ENCODE measurements at places on chromosomes 2 and 18.
A peak's percentile ranks its signal among the peaks of the same experiment; 100 is the strongest.

DNA sequence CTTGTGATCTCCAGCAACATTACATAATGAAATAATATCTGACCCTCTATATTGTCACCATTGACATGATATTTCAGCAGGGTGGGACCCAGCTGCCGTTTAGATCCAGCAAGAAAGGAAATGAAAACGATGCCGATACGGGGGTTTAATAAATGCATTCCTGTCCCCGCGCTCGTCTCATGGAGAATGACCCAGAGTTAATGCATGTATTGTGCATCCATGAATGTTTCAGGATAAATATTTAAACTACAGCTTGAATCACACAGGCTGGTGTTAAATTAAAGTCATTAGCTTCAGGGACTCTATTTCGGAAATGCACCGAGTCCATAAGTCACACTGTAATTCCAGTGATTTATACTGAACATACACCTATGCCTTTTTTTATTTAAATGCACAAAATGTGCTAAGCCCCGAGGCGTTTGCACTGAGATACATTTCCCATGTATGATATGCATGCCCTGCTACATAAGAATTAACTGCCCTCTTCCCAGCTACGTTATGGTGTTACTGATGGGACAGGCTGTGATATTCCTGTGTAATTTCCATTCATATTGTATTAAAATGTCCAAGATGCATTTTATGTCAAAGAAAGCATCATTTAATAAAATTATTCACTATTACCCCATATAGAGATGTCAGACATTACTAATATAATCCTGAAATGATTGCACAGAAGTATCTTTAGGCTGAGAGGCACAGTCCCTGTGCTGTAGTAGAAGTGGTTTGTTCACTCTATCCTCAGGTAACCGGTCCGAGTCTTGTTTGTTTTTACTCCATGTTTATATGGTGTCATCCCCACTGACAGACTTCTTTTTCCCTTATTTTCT is 109.3 kb upstream of the ZNF516 start:
- DNase-seq, result no peak

DNA sequence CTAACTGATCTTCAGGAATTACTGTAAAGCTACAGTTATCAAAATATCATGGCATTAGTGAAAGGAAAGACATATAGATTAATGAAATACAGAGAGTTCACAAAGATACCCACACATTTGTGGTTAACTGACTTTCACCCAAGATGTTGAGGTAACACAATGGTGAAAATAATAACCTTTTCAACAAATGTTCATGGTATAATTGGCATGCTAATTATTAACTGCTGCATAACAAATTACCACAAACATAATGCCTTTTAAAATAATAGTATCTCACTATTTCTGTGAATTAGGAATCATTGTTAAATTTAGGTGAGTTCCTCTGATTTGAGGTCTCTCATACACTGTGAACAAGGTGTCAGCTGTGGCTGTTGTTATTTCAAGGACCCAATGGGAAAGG is 1493.1 kb upstream of the ACVR2A start:
- no peak for DNase-seq

GRCh38 chr2:150339951-150340350 is 147.5 kb downstream of the RND3 start:
- DNase-seq, result no peak

DNA sequence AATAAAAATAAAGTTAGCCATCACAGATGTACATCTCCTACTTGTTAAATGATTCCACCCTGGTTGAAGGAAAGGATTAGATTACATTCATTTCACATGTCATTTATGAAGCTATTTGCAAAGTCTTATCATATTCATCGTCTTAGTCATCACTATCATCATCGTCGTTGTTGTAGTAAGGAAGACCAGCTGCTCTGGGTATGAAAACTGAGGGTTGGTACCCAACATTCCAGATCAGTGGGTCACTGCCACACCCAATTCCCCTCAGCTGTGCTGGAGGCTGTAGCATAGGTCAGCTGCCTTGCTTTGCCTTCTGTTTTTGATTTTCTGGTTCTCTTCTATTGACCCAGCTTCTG is 20.9 kb upstream of the CCBE1 start:
- no peak for DNase-seq

- DNase-seq, result no peak
These were observed 368.1 kb upstream of the CDH19 start for GRCh38 chr18:66971960-66972359.

DNA sequence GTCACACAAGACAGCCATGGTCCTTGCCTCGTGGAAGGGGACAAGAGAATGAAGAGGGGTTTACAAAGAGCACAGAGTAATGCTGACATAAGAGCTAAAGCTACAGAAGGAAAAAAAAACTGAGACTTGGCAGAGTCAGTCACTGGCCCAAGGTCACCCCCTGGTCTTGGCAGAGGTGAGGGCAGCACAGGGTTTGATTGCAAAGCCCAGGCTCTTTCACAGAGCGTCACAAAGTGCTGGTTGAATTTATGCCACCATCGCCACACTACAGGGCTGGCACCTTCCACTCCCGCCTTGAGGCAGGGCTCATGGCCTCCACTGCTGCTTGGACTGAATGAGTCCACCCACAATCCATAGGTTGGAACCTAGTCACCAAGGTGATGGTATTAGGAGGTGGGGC is 190.2 kb downstream of the INHBB start:
- no peak for DNase-seq

GRCh38 chr2:94870440-94871225 is 597 bp upstream of the TEKT4 start:
- DNase-seq, result peak; percentile 69

- DNase-seq, result no peak
These were observed 289.2 kb downstream of the ERBB4 start for GRCh38 chr2:212249451-212249850.

DNA sequence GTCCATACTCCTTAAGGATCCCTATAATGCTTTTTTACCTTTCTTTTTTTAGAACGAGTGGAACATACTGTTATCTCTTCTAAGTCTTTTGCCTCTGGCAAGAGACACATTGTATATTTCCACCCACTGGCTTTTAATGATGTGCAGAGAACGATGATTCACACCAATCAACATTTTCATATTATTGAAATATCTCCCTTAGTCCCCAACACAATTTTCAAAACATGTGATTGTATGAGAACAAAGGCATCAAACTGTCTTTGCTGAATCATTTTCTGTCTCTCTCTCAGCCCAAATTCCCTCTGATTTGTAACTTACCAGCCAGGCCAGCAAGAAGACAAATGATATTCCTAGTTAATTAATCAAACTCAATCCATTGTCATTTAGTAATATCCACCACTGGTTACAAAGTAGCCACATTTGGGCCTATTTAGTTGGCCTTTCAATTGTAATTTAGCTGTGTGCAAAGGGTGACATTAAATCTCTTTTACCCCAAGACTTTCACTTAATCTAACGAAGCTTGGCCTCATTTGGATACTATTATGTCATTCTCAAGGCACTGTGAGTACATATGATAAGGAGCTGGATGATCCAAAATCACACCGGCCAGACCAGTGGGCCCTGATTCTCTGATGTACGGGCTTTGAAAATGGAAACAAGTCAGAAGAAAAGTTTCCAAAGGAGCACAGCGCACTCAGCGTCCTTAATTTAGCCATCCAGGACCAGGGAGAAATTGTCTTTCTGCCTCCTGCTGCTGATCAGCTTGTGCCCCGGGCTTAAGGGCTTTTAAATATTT is 185.1 kb downstream of the SCG2 start:
- no peak for DNase-seq

GRCh38 chr2:109523536-109524361 is 90.0 kb downstream of the SEPTIN10 start:
- DNase-seq, result no peak

GRCh38 chr2:38586931-38587330 is 15.8 kb downstream of the HNRNPLL start:
- no peak for DNase-seq

DNA sequence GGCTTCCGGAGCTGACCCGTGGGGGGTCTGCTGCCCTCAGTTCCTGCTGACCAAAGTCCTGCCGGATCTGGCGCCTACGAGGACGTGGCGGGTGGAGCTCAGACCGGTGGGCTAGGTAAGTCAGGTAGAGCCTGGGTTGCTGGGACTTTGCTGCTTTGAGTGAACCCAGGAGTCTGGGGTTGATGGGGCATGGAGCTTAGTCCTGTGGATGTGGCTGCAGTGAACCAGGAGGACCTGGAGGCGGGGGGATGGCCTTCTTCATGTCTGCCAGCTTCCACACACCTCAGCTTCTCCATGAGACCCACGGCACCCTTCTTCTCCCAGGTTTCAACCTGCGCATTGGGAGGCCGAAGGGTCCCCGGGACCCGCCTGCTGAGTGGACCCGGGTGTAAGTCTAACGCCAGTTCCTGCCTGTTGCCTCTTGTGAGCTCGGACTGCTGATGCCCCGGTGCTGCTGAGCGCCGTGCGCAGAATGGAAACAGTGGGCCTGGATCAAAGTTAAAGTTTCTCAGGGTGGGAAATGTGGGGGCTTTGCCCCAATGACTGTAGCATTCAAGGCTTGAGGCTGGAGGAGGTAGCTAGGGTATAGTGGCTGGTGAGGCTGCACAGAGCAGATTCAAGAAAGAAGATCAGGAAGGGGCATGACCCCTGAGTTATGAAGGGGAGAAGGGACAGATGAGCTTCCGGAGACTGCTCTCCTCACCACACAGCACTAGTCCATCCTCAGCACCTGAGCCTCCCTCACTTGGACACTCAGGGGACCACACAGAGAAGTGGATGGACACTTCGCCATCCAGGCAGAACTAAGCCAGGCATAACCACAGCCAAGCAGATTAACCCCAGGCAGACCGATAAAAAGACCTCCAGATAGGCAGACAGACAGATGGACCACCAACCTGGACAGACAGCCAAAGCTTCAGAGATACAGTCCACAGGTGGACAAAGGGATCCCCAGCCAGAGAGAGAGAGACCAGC is 17.3 kb downstream of the PTPN18 start:
- no peak for DNase-seq

DNA sequence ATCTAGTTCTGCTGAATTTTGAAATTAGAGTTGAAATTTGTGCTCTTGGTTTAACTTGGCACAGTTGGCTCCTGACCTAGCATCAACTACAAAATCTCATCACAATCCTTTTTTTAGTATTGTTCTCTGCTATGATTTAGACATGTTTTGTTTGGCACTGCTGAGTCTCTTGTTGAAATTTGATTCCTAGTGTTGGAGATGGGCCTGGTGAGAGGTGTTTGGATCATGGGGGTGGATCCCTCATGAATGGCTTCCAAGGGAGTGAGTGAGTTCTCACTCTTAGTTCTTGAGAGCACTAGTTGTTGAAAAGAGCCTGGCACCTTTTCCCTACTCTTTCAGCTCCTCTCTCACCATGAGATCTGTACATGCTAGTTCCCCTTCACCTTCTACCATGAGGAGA is 605.6 kb upstream of the SLC39A10 start:
- no peak for DNase-seq

Measured in NCI-H526 (cell line).